ENCODE measurements at places on chromosomes 3 and 15.

GRCh38 chr3:65945953-65946352 is 92.8 kb downstream of the MAGI1 start:
- no peak for DNase-seq

DNA sequence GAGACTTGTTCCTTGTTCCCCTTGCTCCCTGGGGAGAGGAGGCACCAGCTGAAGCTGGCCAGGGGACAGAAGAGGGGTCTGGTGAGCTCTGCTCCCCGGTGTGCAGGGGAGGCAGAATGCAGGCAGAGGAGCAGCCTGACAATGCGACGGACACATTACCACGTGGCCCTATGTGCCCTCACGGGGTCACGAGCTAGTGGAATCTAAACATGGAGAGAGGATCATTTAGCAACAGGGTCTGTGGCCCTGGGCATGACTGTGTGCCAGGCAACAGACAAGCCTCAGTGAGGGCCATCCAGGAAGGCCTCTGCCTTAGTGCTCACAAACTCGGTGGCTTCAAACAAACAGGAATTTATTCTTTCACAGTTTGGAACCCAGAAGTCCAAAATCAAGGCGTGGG is 8.5 kb upstream of the MUC4 start:
- DNase-seq = no peak

- DNase-seq = no peak
Measured at GRCh38 chr3:15450438-15451215, 23.2 kb downstream of the EAF1 start.

- no peak for DNase-seq
Measured at GRCh38 chr15:60039316-60039715, 35.2 kb downstream of the FOXB1 start.

All from mesenchymal stem cell (in vitro differentiated cells and primary cell).